ENCODE measurements at places on chromosomes 12 and 14. TPM values are rescaled to one million over a fixed set of nuclear protein-coding genes. Genes with fewer than 3 reads are reported as not detected.

DNA sequence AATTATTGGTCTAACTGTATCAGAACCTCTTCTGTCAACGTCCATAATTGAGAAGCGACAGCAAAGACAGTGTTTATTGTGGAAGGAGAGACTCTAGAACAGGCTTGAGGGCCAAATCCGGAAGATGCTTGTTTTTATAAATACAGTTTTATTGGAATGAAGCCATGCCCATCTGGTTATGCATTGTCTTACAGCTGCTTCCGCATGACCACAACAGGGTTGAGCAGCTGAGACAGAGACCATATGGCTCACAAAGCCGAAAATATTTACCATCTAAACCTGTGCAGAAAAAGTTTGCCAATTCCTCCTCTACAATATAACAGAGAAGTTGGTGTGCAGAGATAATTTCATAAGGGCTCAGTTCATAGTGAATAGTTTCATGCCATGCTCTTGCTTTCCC, 24.5 kb downstream of the PRKAB1 start:
- H3K36me3 ChIP-seq: peaks cover 19% of the 10 kb centered on the region
- peaks cover 22% of the 10 kb centered on the region for H3K4me1 ChIP-seq
- DNase-seq: no peak
- H3K27me3 ChIP-seq: no peaks in the 10 kb centered on the region
- H3K4me3 ChIP-seq: no peak overlapping the region

Gene KRT79
- not detected for total RNA-seq

DNA sequence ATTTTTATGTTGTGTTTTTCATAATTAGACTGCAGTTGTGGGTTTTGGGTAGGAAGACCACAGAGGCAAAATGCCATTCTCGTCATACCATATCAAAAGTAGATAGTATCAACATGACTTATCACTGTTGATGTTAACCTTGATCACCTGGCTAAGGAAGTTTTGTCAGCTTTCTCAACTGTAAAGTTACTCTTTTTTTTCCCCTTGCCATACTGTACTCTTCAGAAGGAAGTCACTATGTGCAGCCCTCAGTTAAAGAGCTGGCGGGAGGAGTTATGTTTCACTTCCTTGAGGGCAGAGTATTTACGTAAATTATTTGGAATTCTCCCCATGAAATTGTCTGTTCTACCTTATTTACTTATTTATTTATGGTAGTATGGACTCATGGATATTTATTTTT, 78.7 kb downstream of the PRORP start:
- H3K36me3 ChIP-seq: peaks cover 4% of the 10 kb centered on the region
- no peak overlapping the region for H3K27ac ChIP-seq
- H3K27me3 ChIP-seq: no peaks in the 10 kb centered on the region

GRCh38 chr12:83265808-83266207, 579.1 kb downstream of the TMTC2 start:
- no peaks in the 10 kb centered on the region for H3K27me3 ChIP-seq
- no peaks in the 10 kb centered on the region for H3K4me1 ChIP-seq
- no peak overlapping the region for H3K27ac ChIP-seq
- H3K36me3 ChIP-seq: no peaks in the 10 kb centered on the region
- no peak overlapping the region for H3K4me3 ChIP-seq

Gene HNRNPA1
- total RNA-seq: 1,161 TPM

Gene PELI2
- total RNA-seq: 19.5 TPM
